Thoracic aorta (tissue), 2 donors: ENCODE measurements at places on chromosomes 6 and 20.
A peak's percentile ranks its signal among the peaks of the same experiment; 100 is the strongest.

DNA sequence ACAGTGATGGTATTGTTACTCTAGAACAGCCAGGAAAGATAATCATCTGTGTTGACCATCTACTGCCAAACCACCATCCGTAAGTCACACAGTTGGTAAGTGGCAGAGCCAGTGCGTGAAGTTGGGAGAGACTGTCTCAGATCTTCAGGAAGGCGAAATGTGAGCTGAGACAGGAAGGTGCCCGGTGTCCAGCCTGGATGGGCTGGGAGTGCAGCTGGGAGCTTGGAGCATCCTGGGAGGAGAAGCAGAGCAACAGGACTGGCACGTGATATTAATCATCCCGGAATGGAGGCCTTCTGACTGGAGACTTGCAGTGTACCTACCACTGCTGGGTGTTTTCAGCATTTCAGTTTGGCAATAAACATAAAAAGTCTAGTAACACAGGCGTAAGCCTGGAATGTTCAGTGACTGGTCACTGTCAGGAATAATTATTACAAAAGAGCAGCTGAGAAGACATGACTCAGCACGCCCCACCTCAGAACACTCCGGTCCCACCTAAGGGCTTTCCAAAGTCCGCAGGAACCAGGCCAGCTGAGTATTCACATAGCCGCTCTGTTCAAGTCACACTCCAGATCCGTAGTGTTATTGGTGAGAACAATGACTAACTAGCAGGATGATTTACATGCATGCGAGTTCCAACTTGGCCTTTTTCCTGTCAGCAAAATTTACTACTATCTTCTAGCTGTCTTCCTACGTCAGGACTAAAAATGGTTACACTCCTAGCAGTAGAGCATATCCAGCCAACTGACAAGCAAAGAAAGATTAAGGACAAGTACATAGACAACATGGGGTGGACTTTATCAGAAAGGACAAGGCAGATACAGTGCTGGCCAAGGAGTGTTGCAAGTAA is 45.1 kb upstream of the PNRC1 start:
- peak; percentile 84 for DNase-seq

DNA sequence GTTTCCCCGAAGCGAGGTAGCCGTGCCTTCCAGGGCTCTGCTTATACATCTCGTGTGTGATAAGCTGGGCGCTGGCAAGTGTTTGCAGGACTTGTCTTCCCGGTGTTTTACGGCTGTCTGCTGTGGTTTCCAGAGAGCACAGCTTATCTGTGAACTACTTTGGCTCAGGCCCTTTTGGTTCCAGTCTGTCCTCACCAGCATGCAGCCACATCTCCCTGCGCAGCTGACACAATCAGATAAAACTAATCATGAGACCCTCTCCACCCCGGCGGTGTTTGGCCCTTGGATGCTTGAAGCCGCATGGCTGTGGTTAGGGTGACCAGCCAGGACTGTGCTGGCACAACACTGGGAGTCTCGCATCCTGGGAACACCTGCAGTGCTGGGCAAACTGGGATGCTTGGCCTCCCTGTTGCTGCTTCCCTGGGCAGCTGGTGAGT is 241.8 kb upstream of the FOXQ1 start:
- DNase-seq, result no peak

DNA sequence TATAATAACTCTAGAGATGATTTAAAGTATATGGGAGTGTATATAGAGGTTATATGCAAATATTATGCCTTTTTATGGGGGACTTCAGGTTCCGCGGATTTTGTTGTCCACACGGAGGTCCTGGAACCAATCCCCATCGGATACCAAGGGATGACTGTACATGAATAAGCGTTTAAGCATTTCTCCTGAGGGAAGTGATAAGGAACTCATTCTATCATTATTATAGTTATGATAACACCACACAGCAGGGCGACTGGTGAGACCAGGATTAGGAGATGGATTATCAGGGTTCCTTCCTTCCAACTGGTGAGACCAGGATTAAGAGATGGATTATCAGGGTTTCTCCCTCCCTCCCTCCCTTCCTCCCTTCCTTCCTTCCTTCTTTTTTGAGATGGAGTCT is 6.6 kb downstream of the ECI2 start:
- DNase-seq, result no peak

- peak; percentile 45 for DNase-seq
These were observed at the start of gene PCMTD2 for GRCh38 chr20:64255361-64256281. Gene PCMTD2 (plus strand): TSS chr20:64255748. CDS start chr20:64259966, 4,218 bp downstream.

GRCh38 chr6:32107406-32107805 is 1.7 kb downstream of the TNXB start:
- no peak for DNase-seq

- DNase-seq, result no peak
These were observed 155.0 kb downstream of the GRM1 start for GRCh38 chr6:146183831-146184230.

DNA sequence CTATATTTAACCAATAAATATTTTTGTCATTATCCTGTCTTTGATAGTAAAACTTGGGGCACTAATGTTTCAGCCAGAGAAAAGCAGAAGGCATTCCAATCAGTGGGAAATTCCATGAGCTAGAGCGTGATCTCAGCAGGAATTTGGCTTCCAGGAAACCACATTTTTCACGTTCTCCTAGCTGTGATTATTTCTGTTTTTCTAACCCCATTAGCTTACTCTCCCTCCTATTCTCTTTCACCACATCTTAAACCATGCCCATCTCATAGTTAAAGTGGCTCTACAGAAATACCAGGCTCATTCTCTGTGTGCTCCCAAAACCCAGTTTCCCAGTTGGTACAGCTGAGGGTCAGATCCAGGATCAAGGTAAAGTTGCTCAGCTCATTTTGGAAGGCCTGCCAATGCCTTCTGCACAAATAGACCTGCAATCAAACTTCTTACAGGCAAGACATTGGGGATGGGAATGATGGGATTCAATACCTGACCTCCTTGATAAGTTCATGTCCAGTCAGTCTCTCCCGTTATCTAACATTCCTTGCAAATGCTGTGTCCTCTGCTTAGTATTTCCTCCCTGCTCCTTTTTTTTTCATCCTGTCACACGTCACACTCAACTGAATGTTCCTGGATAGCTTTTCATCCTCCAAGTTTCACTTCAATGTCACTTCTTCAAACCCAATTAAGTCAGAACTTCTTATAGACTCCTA is 33.1 kb upstream of the TMEM30A start:
- no peak for DNase-seq

DNA sequence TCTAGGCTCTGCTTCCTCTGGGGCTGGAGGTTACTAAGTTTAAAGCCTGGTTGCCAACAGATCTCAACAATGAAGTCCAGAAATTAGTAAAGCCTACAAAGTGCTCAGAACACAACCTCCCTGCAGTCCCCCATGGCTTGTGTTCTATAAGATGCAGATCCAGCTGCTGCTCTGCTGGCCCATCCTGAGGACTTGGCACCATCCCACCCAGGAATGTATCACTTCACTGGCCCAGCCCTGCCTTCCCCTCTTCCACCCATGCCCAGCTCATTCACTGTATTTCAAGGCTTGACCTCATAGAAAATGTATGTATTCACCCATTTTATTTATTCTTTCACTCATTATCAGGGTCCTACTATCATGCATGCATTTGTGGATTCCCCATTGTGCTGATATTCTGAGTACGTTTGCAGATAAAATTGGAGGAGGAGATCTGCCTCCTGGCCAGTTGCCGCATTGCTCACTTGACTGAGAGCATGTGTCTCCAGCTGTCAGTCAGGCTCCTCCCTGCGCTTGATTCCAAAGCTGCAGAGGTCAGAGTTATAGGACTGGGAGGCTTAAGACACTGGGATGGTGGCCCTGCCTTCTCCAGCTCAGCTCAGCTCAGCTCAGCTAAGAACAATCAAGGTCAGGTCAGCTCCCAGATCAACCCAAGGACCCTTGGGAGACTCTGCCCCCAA is 104.8 kb downstream of the MAFB start:
- DNase-seq, result no peak

GRCh38 chr6:135004399-135004798 is 50.2 kb downstream of the HBS1L start:
- DNase-seq, result no peak

- no peak for DNase-seq
These were observed 3.3 kb upstream of the PRDM1 start for GRCh38 chr6:106082735-106083398.
